ENCODE measurements at places on chromosomes 13 and 19.

DNA sequence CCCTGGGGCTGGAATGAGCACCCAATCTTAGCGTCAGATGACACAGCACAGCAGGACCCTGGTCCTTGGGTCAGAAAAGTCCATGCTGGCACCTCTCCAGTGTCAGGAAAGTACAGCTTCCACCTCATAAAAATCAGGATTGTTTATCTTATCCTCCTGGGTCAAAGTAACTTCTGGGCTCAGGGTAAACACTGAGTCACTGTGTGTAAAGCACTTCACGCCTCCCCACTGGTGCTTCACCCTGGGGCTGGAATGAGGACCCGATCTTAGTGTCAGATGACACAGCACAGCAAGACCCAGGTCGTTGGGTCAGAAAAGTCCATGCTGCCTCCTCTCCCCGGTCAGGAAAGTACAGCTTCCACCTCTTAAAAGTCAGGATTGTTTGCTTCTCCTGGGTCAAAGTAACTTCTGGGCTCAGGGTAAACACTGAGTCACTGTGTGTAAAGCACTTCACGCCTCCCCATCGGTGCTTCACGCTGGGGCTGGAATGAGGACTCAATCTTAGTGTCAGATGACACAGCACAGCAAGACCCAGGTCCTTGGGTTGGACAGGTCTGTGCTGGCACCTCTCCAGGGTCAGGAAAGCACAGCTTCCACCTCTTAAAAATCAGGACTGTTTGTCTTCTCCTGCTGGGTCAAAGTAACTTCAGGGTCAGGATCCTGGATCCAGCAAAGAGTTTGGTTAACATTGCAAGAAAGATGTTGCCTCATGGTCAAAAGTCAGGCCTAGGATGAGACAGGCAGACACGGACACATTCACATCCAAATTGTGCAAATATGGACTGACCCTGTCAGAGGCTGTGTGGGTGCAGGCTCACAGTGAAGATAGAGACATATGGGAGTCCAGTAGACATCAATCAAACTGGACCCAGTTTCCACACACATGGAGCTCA lies 39.2 kb upstream of the CYP2A7 start:
- DNase-seq: no peak
- H3K4me3 ChIP-seq: no peak overlapping the region
- H3K36me3 ChIP-seq: no peaks in the 10 kb centered on the region

DNA sequence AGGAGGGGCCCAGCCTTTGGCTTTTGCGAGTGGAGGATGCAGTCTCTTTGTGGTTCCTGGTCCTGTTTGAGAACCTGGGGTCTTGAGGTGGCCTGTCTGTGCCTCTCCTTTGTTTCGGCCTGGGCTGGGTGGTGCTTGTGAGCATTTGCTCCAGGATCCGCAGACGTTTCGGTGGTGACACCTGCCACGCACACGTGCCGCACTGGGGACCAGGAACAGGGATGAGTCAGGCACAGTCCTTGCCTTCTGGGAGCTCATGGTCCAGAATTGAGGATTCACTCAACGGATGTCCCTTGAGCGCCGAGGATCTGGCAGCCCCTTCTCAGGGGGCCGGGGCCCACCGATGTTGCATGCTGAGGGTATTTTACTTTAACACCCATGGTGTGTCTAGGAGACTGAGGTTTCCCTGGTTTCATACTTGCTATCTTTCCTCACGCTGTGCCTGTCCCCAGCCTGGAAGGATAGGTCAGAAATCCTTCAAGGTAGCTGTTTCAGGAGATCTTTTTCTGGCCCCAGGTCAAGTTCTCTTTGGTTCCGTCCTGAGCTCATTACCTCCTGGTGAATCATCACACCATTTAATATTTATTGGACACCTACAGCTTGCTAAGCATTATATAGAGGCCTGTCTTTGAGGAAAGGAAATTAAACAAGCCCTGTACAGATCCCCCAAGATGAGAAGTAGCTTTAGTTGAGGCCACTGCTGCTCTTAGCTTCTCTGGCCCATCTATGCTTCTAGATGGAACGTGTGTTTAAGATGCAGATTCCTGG lies 5.1 kb downstream of the HDGFL2 start:
- H3K27ac ChIP-seq: no peak overlapping the region
- H3K36me3 ChIP-seq: peaks cover 39% of the 10 kb centered on the region
- no peak for DNase-seq
- H3K4me3 ChIP-seq: no peak overlapping the region

DNA sequence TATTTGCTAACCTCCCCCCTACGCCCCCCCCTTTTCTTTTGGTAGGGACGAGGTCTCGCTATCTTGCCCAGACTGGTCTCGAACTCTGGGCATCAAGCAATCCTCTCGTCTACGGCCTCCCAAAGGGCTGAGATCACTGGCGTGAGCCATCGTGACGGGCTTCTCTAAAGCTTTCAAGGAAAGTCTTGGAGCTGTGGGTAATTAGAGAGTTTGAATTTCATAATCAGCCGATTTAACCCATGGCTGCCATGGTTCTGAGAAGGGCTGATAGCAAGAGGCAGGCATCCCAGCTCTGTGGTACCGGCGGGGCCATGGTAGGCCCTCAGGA lies 679 bp upstream of the ABHD8 start:
- H3K4me1 ChIP-seq: peaks cover 38% of the 10 kb centered on the region
- no peaks in the 10 kb centered on the region for H3K27me3 ChIP-seq
- H3K27ac ChIP-seq: no peak overlapping the region
- peak overlapping the region; percentile 70 for H3K4me3 ChIP-seq
- peaks cover 19% of the 10 kb centered on the region for H3K36me3 ChIP-seq

DNA sequence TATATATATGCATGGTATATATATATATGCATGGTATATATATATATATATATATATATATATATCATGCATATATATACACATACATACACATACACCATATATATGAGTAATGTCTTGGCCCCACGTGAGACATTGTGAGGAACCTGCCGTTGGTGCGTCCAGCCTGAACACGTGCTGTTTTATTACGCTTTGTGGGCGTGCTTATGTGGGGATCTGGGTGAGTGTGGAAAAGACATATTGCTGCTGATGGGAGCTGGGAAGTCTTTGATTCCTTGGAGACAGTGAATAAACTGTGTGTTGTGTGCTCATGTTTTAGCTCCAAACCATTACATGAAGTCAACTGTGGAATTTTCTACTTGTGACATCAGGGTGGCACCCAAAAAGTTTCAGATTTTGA lies 28.9 kb downstream of the KCTD15 start:
- H3K36me3 ChIP-seq: no peaks in the 10 kb centered on the region
- peaks cover 11% of the 10 kb centered on the region for H3K4me1 ChIP-seq
- H3K4me3 ChIP-seq: no peak overlapping the region
- H3K27ac ChIP-seq: no peak overlapping the region
- DNase-seq: no peak

DNA sequence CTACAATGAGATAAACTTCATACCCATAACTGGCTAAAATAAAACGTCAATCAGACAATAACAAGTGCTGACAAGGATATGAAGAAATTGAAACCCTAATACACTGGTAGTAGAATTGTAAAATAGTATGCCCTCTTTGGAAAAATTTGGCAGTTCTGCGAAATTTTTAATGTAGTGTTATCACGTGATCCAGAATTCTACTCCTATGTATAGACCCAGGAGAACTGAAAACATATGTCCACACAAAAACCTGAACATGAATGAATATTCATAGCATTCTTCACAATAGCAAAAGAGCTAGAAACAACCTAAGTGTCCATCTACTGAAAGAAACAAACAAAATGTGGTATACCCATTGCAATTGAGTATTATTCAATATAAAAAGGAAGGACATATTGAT lies 14.2 kb upstream of the MYO16 start:
- no peak overlapping the region for H3K27ac ChIP-seq
- no peaks in the 10 kb centered on the region for H3K36me3 ChIP-seq
- no peaks in the 10 kb centered on the region for H3K27me3 ChIP-seq
- H3K4me3 ChIP-seq: no peak overlapping the region

GRCh38 chr13:105816994-105817393 lies 718.5 kb downstream of the EFNB2 start:
- H3K27ac ChIP-seq: no peak overlapping the region

DNA sequence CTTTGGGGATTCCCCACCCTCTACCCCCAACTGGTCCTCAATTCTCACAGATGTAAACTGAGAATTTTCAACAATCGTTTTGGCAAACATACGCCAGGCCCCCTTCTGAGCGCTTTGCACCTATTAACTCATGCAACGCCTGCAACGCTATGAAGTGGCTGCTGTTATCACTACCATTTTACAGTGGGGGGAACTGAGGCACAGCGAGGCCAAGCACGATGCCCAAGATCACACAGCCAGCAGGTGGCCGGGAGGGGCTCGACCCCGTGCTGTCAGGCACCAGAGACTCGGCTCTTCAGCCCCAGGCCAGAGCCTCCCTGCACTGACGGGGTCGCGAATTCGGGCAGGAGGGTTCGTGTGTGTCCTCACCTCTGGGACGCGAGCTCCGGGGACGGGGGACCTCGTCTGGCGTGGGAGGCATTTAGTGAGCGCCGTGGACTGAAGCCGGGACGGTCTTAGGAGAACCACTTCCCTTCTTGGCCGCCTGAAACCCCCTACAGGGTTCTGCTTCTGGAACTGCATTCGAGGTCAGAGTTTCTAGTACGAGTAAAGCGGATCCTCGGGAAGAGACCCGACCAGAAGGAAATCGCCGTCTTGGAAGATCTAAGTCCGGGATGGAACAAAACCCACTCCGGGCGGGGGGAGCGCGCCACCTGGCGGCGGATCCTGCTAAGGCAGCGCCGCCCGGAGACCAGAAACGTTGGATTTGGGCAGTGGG lies 21.0 kb downstream of the ZNF114 start:
- peak overlapping the region; percentile 78 for H3K4me3 ChIP-seq
- peak; percentile 81 for DNase-seq
- peaks cover 13% of the 10 kb centered on the region for H3K27me3 ChIP-seq
- H3K4me1 ChIP-seq: peaks cover 9% of the 10 kb centered on the region

DNA sequence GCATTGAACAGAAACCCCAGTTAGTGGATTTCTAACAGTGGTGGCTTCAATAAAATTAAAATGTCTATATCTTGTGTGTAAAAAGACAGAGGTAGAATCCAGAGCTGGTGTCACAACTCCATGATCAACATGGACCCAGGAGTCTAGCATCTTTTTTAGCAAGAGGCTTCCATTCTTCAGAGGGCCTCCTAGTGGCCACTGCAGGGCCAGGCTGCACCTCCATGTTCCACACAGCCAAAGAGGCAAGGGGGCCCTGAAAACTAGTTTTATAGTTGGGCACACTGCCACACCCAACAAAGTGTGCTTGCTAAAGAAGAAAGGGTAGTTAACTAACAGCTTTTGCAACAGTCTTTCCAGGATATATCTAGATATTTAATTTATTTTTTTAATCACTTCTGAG lies 12.9 kb downstream of the N4BP2L1 start:
- no peaks in the 10 kb centered on the region for H3K27me3 ChIP-seq
- H3K4me3 ChIP-seq: no peak overlapping the region
- DNase-seq: no peak
- H3K4me1 ChIP-seq: peaks cover 16% of the 10 kb centered on the region

GRCh38 chr13:45219123-45219891 lies 18.5 kb upstream of the KCTD4 start:
- H3K27ac ChIP-seq: no peak overlapping the region
- no peaks in the 10 kb centered on the region for H3K27me3 ChIP-seq
- DNase-seq: no peak
- H3K36me3 ChIP-seq: peaks cover 37% of the 10 kb centered on the region

GRCh38 chr13:32229443-32229842 lies 85.7 kb downstream of the ZAR1L start:
- H3K27ac ChIP-seq: no peak overlapping the region
- H3K27me3 ChIP-seq: no peaks in the 10 kb centered on the region
- H3K4me1 ChIP-seq: peaks cover 2% of the 10 kb centered on the region
- H3K36me3 ChIP-seq: no peaks in the 10 kb centered on the region
- DNase-seq: no peak

DNA sequence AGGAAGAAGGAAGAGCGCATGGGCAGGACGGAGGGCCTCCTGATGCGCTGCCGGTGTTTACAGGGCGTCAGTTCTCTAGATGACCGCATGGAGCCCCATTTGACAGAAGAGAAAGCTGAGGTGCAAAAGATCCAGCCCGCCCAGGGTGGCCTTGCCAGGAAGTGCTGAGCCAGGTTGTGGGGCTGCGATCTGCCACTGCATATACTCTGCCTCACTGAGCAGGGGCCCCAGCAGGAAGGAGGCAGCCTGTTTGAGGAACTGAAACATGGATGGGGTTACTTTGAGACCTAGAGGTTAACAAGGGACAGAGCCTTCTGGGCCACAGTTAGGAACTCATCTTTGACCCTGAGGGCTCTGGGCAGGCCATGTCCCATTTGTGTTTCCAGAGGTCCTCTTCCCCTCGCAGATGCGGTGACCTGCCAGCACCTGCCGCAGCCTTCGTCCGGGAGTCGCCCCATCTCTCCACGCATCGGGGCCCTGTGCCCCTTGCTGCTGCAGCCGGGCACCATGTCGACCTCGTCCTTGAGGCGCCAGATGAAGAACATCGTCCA lies 3.2 kb downstream of the EPN1 start:
- H3K27ac ChIP-seq: peak overlapping the region; percentile 83
- peaks cover 66% of the 10 kb centered on the region for H3K4me1 ChIP-seq
- DNase-seq: no peak

DNA sequence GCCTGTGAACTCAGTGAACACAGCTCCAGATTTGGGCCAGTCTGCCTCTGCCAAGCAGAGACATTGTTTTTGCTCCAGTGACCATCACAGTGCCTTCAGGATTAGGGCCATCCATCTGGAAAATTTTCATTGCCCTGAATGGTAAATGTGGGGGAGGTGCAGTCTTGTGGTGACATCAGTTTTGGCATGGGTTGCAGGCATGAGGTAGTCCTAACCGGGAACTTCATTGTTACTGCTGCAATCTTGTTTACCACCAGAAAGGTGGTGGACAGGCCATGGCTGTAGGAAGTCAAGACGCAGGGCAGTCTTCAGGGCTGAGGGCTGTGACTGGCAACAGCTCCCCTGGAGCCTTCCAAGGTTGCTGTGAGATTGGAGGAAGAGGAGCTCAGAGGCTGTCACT lies 55.2 kb downstream of the SPATA13 start:
- H3K27ac ChIP-seq: no peak overlapping the region
- no peaks in the 10 kb centered on the region for H3K27me3 ChIP-seq
- H3K36me3 ChIP-seq: no peaks in the 10 kb centered on the region

DNA sequence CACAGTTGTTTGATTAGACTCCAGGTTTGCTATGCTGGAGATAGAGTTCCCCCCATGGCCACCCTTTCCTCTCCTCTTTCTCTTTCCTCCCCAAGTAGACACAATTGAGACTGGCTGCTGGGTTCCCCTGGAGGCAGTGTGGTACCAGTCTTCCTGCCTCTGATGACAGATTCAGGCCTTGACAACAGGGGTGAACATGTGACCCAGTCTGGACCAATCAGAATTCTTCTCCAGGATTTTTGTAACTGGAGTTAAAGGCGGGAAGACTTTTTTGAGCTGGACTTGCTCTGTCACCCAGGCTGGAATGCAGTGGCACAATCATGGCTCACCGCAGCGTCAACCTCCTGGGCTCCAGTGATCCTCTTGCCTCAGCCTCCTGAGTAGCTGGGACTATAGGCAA lies 48.7 kb downstream of the CCNE1 start:
- H3K4me1 ChIP-seq: peaks cover 3% of the 10 kb centered on the region
- DNase-seq: no peak
- H3K36me3 ChIP-seq: no peaks in the 10 kb centered on the region
- H3K27ac ChIP-seq: no peak overlapping the region
- H3K4me3 ChIP-seq: no peak overlapping the region

GRCh38 chr19:5091684-5092480 lies 123.0 kb downstream of the KDM4B start:
- no peaks in the 10 kb centered on the region for H3K27me3 ChIP-seq
- no peak for DNase-seq
- no peak overlapping the region for H3K4me3 ChIP-seq
- H3K36me3 ChIP-seq: peaks cover 22% of the 10 kb centered on the region

All from activated T-cell treated with anti-CD3 and anti-CD28 coated beads, Interleukin-2, amount 50 U/mL, for 24 hours (primary cell).